ENCODE measurements at places on chromosomes 7 and 10.

DNA sequence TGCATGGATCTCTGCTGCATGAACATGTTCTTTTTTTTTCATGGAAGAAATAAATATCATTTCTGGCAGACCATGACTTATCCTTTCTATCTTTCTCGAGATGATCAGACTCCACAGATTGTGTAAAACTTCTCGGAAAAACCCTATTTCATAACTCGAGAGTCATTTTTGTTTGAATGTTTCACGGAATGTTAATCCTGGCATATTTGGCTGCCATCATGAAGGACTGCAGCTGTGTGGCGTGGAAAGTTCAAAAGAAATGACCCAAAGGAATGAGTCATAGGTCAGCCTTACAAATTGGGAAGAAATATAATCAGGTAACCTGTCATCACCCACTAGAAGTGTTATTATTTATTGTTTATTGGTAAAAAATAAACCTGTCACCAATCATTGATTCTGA is 566.8 kb downstream of the SDK1 start:
- peak; percentile 53 for DNase-seq

DNA sequence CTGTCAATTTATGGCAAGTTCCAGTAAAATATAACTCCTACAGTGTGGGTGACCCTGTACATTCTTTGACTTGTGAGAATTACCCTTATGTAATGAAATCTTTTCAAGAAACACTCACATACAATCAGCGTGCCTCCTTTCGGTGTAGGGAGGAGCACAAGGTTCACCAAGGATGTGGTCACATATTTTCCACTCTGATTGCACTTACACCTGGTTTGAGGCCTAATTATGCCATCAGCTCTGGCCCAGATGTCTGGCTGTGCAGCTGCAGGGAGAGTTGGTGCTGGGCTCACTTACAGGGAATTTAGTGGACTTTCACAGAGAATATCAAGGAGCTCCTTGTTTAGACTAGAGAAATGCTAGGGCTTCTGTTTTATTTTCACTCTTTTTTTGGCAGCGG is 146.0 kb upstream of the STEAP4 start:
- DNase-seq, result no peak

DNA sequence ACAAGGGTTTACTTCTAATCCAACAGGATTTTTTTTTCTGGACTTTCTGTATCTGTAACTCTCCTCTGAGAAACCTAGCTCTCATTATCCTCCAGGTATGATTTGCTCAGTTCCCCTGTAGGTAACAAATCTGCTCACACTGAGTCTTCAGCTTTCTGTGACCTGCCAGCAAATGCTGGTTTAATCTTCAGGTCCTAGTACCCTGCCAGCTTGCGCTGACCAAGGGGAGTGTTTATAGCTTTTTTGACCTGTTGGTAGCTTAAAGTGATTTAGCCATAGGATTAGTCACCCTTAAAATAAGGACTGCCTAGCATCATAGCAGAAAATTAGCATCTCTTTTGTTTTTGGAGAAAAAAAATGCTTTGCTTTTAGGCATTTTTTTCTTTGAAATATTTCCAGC is 22.4 kb downstream of the SND1 start:
- DNase-seq, result no peak

DNA sequence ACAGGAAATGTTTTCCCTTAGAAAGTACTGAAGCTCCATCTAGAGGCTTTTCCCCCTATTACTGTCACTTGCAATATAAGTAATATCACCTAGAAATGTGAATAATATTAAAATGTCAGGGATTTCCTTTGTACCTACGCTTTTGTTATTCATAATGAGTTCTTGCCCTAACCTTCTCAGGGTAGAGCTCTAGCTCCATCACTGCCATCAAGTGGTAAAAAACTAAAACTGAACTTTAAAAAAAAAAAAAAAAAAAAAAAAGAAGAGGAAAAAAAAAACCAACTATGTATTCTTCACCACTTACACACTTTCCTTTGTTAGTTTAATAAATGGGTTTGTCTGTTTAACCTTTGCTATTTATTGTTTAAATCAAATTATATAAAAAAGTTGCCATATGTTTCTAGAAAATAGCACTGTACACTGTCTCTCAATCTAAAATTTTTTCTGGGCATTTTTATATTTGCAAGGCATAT is 49.9 kb downstream of the DNAJC1 start:
- peak; percentile 39 for DNase-seq

DNA sequence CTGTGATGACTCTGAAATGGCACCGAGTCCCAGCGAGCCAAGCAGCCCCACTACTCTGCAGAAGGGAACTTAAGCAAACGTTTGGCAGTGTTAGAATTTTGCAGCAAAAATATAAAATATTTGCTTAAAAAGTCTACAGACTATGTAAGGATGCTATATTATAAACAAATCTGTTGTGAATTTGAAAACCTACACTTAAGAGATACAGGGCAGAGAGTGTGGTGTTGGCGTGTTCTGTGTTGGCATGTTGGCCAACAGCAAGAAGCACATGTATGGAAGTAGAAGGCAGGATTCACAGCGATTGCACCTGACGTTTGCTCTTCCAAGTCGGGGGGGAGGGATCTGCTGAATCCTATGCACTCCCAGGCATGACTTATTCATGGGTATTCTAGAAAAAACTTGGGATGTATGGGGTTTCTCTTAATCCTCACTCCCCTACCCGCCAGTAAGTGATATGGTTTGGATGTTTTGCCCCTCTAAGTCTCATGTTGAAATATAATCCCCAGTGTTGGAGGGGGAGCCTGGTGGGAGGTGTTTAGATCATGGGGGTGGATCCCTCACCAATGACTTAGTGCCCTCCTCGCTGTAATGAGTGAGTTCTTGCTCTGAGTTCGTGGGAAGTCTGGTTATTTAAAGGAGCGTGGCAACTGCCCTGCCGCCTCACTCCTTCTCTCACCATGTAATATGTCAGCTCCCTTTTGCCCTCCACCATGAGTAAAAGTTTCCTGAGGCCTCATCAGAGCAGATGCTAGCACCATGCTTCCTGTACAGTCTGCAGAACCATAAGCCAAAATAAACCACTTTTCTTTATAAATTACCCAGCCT is 62.1 kb downstream of the PKD1L1 start:
- DNase-seq, result no peak
